ENCODE measurements at places on chromosomes 6 and 20.

GRCh38 chr6:128494440-128494839, 26.0 kb downstream of the PTPRK start:
- no peak for DNase-seq

- DNase-seq, result no peak
Measured at GRCh38 chr20:31595654-31596411, 9.3 kb upstream of the ID1 start.

- no peak for DNase-seq
Measured at GRCh38 chr6:102118034-102118433, 724.5 kb downstream of the GRIK2 start.

DNA sequence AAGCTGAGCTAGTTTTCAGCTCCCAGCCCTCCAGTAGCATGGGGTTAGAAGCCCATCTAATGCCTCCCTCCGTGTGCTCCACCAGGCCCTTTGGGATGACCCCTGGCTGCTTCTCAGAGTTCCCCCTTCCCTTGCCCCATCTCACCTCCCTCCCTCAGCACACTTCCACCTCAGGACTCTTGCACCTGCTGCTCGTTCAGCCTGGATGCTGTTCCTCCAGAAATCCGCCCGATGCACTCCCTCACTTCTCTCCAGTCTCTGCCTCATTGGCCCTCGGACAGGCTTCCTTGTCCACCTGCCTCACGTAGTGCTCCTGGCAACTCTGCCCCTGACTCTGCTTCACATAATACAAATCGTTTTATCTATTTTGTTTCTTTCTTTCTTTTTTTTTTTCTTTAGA, 26.8 kb downstream of the FGD2 start:
- DNase-seq, result no peak

DNA sequence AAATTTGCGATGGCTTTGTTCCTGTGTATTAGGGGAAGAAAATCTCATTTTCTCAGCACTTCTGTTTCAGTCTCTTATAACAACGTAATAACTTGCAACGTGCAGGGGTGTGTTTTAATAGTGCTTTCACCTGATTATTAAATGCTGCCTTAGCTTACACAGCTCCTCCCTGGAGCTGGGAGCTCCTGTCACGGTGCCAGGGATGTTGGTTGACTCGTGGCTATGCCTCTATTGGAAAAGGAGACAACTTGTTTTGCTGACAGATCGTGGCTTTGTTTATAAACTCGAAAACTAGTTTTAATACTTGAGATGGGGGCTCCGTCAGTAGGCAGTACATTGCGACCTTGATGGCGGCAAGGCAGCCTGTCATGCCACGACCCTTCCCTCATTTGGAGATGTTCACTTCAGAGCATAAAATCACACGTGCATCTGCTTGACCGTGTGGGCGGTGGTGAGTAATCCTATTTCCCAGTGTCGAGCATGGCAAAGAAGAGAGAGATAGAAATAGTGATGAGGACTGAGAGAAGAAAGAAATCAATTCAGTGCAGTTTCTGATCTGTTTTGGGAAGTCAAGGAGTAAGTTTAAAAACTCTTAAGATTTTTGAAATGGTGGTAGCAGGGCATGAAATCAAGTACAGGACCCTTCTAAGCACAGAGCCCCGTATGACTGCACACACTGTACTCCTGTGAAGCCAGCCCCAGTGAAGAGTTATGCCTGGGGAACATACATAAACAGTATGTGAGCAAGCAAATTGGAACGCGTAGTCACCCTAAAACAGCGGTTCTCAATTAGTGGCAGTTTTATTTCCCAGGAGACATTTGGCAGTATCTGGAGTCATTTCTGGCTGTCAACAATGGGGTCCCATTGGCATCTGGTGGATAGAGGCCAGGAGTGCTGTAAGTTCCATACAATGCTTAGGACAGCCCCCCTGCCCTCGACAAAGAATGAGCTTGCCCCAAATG, 147.2 kb downstream of the DOK5 start:
- no peak for DNase-seq

GRCh38 chr6:147361311-147361981, 147.0 kb upstream of the SAMD5 start:
- DNase-seq, result no peak

GRCh38 chr6:139711804-139712585, 337.5 kb upstream of the CITED2 start:
- DNase-seq, result no peak

DNA sequence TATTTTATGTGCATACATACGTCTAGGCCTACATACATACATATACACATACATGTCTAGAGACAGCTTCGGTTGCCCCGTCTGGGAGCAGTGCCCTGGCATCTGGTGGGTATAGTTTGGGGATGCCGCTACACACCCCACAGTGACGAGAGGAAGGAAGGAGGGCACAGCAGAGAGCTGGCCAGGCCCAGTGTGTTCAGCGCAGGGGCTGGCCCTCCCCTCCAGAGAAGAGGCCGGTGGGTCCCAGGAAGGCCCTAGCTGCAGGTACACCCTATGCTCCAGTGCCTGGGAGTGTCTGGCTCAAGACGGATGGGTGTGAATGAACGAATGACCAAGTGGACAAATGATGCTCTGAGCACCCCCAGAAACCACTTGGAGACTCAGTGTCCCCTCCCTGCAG, 284.6 kb downstream of the CDH4 start:
- DNase-seq, result no peak

GRCh38 chr6:121885399-121886152, 450.1 kb downstream of the GJA1 start:
- no peak for DNase-seq

GRCh38 chr6:70110126-70111022, 192.5 kb downstream of the COL9A1 start:
- DNase-seq, result no peak

DNA sequence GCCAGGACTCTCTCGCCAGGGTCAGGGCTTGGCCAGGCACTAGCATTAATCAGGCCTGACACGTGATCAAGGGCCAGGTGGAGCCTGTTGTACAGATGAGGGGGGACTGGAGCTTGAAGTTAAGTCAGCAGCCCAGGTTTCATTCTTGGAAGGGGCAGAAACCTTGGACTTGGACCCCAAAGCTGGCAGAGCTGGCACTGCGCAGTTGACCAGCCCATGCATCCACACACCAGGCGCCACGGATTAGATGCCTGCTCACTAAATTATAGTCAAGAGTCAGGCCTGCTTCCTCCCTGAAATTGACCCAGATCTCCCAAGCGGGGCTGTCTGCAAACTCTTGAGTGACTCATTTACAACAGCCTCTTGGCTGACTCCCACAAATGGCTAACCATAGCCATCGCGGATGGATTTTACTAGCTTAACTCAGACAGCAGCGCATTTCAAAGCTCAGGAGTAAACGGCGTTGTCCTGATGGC, 4.1 kb upstream of the TAF4 start:
- DNase-seq, result no peak

GRCh38 chr20:58127701-58128111, 100.7 kb downstream of the ANKRD60 start:
- no peak for DNase-seq

DNA sequence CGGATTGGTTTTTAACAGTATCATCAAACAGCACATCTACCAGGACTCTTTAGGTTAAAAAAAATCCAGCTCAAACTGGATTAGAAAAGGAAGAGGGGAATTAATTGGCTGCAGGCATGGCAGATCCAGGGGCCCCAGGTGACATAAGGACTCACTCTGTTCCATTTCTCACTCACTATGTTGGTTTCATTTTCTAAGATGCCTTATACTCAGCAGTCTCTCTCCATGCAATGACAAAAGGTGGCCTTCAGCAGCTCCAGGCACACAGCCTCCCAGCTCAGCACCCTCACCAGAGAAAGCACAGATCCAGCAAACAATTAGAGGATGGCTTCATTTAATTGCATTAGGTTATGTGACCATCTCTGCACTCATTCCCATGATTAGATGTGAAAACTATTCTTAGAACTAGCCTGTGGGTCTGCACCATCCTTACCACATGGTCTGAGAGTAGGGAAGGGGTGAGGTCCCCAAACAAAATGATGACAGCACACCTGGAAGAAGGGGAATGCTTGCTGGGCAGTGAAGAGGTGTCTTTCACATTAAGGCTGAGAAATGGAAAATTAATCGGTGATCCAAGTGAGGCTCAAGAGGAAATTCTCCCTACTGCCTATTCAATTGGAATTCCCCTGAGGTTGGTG, 243.1 kb downstream of the CDH26 start:
- DNase-seq, result no peak

DNA sequence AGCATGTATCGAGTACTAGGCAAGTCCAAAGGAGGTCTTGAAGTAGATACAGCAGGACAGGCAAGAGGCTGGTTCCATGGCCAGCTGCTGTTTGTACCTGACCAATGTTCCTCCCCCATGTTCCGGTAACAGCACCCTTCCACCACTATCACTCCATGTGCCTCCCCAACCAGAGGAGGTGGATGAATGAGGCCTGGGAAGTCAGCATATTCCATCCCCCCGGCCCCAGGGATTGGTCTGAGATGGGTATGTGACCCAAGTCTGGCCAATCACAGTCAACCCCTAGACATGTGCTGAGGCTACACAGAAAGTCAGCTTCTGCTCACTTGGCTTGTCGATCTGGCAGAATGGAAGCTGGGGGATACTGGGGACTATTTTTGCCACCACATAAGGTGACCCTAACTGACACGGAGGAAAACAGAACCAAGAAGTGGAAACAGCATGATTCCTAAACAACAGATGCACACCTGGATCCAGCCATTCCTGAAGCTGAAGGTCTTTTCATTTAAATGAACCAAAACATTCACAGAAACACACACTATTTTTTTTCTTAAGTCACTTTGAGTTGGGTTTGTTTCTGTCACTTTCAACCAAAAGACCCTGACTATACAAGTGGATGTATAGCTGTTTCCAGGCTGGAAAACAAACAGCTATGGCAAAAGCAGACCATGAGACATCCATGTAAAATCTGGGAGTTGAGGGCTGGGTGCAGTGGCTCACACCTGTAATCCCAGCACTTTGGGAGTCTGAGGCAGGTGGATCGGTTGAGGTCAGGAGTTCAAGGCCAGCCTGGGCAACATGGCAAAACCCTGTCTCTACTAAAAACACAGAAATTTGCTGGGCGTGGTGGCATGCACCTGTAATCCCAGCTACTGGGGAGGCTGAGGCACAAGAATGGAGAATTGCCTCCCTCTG, 70.4 kb upstream of the PTPN1 start:
- DNase-seq, result no peak

Data from activated T-cell treated with anti-CD3 and anti-CD28 coated beads for 24 hours (primary cell).